ENCODE measurements at places on chromosomes 11 and 22. TPM values are rescaled to one million over a fixed set of nuclear protein-coding genes. Genes with fewer than 3 reads are reported as not detected.

Gene PTPN5
- not detected for total RNA-seq

Gene RAG1
- 0.42 TPM for total RNA-seq

Gene SLC29A2
- 6.8 TPM for total RNA-seq

Gene ZP1
- not detected for total RNA-seq

Gene ACR
- total RNA-seq: not detected

Gene SLC5A1
- not detected for total RNA-seq

Data from T-helper 1 cell treated with Interleukin-12 subunit alpha and Interleukin-12 subunit beta and Interleukin-4 antibody, amounts not matched to agents 30 ng/mL and 1 ng/mL, for 36 hours (primary cell).